ENCODE measurements at places on chromosomes 7 and 10.

GRCh38 chr7:141028767-141029166 lies 14.0 kb upstream of the MRPS33 start:
- DNase-seq, result peak; percentile 24

DNA sequence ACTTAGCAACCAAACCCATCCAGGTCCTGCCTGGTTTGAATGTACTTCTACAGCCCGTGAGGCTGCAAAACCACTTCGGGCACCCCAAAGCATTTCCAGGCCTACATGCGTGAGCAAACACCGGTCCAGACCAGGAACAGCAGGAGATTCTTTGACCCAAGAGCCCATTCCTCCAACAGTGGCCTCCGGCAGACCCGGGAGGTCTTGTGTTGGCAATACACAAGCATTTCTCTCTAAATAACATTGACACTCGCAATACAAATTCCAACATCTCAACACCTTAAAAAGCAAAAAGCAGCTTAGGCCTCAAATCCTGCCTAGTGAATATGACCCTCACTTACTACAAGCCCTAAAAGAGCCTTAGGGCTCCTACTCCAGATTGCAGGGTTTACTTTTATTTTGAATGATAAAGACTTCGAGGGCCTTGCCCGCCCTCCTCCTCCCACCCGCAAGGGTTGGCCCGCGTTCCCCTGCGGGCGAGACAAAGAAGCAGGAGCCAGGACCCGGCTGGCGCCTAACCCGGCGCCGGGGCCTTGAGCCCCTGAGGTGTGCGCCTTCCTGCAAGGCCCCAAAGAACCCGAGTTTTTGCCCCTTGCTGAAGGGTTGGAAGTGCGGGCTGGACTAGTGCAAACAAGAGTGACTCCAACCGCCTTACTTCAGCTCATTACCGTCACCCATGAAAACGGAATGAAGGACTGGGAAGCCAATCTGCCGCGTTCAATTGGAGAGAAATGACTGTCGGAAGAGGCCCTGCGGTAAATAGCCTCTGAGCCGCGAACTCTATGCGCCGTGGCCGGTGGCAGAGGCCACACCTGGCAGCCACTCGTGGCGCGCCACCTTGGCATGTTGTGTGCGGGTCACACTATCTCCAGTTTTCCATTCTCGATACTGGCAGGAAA lies 3.4 kb upstream of the DLX6 start:
- no peak for DNase-seq

DNA sequence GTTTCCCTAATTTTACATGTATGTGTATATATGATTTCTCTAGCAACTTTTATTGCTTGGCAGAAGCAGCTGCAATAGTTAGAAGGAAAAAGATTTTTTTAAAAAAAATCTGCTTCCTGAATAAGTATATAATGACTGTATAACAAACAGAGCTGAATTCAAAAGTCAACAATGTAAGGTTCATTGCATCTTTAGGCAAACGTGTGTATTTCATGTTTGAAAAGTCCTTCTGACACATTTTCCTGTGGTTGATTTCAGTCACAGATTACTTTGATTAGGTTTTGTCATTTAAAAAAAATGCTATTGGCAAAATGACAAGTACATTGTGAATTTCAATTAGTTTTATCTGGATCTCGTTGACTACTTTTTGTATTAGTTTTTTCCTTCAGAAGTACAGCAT lies 231.0 kb downstream of the CSTF2T start:
- DNase-seq, result peak; percentile 6

GRCh38 chr7:2802101-2802500 lies 42.0 kb downstream of the GNA12 start:
- no peak for DNase-seq

GRCh38 chr10:52965938-52966401 lies 193.4 kb upstream of the MBL2 start:
- no peak for DNase-seq

- peak; percentile 33 for DNase-seq
These were observed 7.5 kb upstream of the KLF14 start for GRCh38 chr7:130741331-130741995.

GRCh38 chr10:1382711-1383110 lies 326.5 kb downstream of the WDR37 start:
- no peak for DNase-seq

GRCh38 chr7:99139036-99139435 lies 4.9 kb downstream of the SMURF1 start:
- no peak for DNase-seq
